MCF 10A (cell line): ENCODE measurements at places on chromosomes 2 and 18. TPM values are rescaled to one million over a fixed set of nuclear protein-coding genes. Genes with fewer than 3 reads are reported as not detected.

Gene PSD4
- total RNA-seq: 9.6 and 13.2 TPM in 2 replicates

Gene ARHGAP28
- 1.9 and 3.0 TPM in 2 replicates for total RNA-seq

Gene HOXD11
- not detected in 2 replicates for total RNA-seq

DNA sequence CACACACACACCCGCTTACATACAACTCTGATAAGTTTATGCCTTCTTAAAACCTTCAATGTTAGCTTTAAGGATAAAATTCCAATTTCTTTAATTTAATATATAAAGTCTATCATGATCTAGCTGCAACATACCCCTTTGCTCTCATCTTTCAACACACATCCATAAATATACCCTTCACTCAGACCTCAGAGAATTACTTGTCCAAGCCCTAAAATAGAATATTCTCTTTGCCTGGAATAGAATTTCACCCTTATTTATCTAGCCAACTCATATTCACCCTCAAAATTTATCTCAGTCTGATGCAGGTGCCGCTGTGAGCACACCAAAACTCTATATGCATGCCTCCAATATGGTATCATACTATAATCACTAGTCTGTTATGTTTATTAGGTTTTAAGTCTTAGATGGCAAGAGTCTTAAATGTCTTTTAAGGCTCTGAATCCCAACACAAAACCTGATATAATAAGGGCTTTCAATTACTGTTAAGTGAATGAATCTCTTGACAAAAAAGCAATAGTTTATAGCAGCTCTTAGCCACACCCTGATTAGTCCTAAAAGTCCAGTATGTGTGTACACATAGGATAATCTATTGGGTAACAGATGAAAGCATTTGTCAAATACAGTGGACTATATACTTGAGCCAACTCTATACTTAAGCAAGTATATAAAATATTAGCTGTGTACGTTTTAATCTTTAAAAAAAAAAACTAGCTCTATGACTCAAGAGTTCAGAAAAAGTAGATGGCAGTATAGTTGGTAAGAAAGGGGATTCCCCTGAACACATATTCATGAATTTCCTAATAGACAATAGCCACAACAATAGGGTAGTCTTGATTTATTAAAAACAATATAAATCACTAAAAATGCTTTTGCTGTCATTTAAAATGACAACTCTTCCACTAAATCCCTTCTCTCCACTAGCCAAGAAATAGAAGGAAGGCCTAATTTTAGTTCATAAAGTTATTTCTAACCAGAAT lies 144.5 kb downstream of the EXOC6B start:
- DNase-seq: peak; percentile 17

DNA sequence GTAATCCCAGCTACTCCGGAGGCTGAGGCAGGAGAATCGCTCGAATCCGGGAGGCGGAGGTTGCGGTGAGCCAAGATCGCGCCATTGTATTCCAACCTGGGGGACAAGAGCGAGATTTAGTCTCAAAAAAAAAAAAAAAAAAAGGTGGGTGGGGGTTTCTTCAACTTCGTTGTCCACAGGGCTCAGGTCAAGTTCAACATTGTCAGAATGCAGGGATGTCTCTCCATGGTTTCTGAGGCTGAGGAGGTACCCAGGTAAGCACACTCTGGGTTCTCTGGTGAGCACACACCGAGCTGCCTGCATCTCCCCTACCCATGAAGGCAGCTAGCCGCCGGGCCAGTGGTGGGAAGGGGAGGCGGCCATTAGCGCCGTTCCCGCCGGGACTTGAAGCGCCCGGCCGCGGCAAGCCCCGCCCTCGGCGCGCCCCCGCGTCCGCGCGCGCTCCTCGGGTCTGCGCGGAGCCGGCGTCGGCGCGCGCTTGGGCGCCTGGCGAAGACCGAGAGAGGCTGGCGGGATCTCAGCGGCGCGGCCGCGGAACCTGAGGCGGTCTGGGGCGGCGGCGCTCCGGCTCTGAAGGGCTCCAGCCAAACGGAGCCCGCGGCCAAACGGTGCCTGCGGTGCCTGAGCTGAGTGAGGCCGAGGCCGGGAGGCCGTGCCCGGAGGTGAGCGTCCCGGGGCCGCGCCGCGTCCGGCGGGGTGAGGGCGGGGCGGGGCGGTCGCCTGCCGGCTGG lies at the start of gene UBXN2A:
Gene UBXN2A (plus strand): TSS at position 477 of the 731 bp plus-strand sequence. CDS start 17,852 bp downstream, outside the sequence.
- DNase-seq: peak; percentile 75

DNA sequence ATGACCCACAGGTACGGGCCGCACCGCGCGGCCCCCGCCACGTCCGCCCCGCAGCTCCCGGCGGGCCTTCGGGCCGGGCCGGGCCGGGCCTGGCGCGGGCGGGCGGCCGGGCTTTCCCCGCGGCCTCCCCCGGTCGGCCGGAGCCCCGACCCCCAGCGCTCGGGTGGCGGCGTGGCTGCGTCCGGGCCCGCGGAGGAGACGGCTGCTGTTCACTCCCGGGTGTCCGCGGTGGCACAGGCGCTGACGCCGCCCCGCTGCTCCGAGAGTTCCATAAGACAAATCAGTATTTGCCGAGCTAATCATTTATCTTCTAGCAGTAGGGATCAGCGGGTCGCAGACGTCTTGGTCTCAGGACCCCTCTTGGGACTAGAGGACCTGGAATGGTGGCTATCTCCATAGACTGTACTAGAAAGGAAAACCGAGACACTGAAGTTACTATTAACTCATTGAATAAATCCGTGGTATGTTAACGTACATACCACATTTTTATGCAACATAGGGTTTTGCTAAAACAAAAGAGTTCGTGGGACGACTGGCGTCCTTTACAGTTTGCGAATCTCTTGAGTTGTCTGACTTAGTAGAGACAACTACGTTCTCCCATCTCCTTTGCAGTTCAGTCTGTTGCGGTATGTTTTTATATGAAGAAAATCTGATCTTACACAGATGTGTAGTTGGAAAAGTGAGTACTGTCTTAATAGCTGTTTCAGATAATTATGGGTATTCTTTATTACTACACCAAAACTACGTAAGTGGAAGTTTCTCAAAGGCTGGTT lies 500 bp downstream of the LIMS1 start:
- peak; percentile 45 for DNase-seq

DNA sequence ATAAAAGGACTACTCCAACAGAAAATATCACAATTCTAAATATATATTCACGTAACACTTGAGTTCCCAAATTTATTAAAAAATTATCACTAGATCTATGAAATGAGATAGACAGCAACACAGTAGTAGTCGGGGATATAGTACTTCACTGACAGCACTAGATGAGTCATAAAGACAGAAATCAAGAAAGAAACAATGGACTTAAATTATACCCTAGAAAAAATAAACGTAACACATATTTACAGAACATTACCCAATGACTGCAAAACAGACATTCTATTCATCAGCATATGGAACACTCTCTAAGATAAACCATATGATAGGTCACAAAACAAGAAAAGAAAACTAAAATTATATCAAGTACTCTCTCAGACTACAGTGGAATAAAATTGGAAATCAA lies 429.4 kb downstream of the MBD2 start:
- DNase-seq: peak; percentile 48

DNA sequence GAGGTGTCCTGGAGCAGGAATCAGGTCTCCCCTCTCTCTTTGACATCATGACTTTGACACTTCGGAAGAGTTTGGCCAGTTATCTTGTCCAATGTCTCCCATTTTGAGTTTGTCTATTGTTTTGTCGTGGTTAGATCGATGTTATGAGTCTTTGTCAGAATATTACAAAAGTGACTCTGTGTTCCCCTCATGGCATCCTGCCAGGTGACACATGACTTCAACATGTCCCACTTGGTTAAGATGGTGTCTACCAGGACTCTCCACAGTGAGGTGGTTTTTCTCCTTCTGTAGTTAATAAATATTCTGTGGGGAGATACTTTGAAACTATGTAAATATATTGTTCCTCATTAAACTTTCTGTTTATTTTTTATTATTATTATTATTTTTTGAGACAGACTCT lies 76.6 kb upstream of the BZW1 start:
- no peak for DNase-seq
